Activated CD8-positive, alpha-beta memory T cell treated with anti-CD3 and anti-CD28 coated beads, Interleukin-2, amount 50 U/mL, for 48 hours (primary cell): ENCODE measurements at places on chromosomes 13 and 19.

- no peak for DNase-seq
These were observed 1.4 kb downstream of the EVI5L start for GRCh38 chr19:7831452-7831851.

- DNase-seq, result no peak
These were observed 2.3 kb downstream of the ONECUT3 start for GRCh38 chr19:1755467-1756171.

DNA sequence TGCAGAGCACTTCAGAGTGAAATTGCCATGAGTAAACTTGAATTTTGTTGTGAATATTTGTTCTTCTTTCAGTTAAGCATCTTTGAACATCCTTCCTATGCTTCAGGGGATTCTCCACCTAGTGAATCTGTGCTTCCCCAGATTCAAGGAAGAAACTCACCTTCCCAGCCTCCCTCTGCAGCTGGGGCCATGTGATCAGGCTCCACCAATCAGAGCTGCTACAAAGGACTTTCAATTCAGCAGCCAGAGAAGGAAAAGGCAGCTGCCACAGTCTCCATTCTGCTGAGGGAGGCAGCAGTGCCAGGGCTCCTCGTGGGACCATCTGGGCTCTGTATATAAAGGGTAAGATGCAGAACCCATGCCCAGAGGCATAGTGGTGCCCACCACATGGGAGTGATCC, 89.7 kb upstream of the SIAH3 start:
- no peak for DNase-seq

- no peak for DNase-seq
These were observed 53.5 kb upstream of the TSC22D1 start for GRCh38 chr13:44629465-44630183.

DNA sequence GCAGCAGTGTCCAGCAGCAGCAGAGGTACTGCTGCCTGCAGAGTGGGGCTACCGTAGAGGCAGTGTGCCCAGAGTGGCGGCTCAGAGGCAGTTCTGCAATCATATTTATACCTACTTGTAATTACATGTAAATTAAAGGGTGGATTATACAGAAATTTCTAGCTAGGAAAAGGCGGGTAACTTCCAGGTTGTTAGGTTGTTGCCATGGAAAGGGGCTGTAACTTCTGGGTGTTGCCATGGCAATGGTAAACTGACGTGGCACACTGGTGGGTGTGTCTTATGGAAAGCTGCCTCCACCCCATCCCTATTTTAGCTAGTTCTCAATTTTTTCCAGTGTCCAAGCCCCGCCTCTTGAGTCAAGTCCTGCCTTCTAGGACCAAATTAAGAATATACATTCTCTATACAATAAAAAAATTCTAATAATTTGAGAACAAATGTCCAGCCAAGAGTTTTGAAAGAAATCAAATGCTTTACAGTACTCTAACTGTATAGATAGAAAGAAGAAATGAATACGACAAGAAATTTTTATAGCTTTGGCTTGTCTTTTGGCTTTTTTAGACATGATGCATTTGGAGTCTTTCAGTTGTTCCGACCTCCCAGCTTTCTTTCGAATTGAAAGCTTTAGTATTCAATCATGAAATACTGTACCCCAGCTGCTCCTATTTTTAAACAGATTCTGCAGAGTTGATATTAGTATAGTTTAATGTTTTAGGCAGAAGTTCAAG, 816.6 kb downstream of the DIAPH3 start:
- no peak for DNase-seq

- no peak for DNase-seq
These were observed 33.5 kb downstream of the DNM2 start for GRCh38 chr19:10751109-10751953.

GRCh38 chr19:56507446-56508289, at the start of gene ZNF471:
ZNF471 (plus strand) TSS chr19:56507855; CDS start chr19:56511572, 3,717 bp downstream.
- peak; percentile 85 for DNase-seq

GRCh38 chr19:13996928-13997630, 9.0 kb downstream of the RFX1 start:
- no peak for DNase-seq

DNA sequence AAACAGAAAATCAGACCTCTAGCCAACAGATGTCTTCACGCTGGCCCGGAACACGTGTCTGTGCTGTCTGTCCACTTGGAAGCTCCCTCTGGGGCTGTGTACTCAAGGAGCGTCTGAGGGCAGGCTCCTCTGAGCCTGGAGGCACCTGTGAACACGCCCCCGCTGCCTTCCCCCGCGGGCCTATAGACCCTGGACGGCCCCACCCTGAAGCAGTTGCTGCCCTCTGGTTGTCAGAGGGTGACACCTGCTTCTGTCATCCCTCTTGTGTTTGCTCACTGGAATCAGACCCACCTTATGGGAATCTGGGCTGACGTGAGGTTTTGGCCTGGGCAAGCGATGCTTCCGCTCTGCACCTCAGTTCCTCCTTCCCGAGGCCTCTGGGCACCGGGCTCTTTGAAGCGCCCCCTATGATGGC, 19.2 kb downstream of the EPN1 start:
- no peak for DNase-seq
